ENCODE measurements at places on chromosomes 13 and 19.
A peak's percentile ranks its signal among the peaks of the same experiment; 100 is the strongest.

- DNase-seq, result no peak
Measured at GRCh38 chr19:2538096-2538757, 62.3 kb downstream of the GADD45B start.

DNA sequence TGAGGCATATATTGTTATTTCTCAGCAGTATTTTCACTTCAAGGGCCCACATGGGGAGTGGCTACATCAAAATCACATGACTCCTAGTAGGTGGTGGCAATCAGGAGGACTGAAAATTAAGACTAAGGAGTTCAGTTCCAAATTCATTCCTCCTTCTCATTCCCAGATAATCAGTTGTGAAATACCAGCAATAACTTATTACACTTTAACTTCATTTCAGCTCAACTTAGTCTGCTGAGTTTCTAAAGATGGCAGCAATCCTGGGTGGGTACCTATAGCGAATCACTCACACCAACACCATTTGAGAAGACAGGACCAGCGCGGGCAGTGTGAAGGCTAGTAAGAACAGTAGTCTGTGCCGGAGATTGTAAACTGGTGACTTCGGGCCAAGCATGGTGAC, 63.9 kb upstream of the SLC10A2 start:
- no peak for DNase-seq

- peak; percentile 40 for DNase-seq
Measured at GRCh38 chr13:25300861-25301346, 521 bp upstream of the NUP58 start.

- DNase-seq, result no peak
Measured at GRCh38 chr13:21427741-21428140, 31.4 kb downstream of the ZDHHC20 start.
